Astrocyte of the hippocampus (primary cell): ENCODE measurements at places on chromosomes 2 and 18.

DNA sequence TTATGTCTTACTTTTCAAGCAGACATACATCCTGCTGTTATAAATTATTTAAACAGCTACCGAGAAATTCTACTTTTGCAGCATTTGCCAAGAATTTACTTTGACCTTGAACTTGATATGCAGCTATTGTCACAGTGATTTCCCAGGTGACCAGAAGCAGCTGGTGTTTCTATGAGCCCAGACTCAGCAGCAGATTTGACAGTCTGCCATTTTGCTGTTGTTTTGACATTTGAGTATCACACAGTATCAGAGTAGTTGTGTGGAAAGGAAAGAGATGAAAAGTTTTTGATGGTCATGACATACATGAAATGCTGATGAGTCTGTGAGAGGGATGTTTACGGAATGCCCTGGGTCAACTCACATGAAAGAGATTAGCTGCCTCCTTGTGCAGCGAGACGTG is 6.6 kb upstream of the CCDC195 start:
- DNase-seq, result no peak

DNA sequence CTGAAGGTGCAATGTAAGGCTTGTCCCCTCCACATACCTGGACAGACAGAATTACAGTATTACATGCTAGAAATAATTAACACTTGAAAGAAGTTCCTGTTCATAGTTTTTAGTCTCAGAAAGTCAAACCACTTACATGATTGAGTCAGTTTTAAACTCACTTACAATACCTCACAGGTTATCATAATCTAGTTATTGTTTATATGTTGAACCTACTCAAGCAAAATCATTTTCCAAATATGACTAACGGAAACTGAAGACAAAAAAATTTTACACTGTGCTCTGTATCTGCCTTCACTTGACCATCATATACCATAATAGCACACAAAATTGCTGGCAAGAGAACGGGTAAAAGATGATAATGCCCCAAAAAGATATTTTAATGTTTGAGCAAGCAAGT is 78.5 kb downstream of the ATL2 start:
- no peak for DNase-seq

DNA sequence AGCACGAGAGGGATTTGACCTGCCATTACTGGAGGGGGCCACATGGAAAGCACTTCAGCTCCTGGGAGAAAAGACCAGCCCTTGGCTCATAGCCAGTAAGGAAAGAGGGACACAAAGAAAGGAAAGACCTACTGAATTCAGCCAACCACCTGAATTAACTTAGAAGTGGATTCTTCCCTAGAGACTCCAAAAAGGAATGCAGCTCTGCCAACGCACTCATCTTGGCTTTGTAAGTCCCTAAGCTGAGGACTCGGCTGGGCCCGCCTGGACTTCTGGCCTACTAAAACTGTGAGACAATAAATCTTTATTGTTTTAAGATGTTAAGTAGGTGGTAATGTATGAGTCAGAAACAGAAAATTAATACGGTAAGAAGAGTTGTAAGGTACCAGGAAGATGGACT is 11.5 kb downstream of the ATF2 start:
- peak; percentile 18 for DNase-seq

- DNase-seq, result peak; percentile 90
Measured at GRCh38 chr2:229586746-229587705, 127.3 kb downstream of the DNER start.

- DNase-seq, result peak; percentile 37
Measured at GRCh38 chr2:159459279-159459678, 157.1 kb downstream of the BAZ2B start.
